M059J (cell line): ENCODE measurements at places on chromosomes 3 and 15.
A peak's percentile ranks its signal among the peaks of the same experiment; 100 is the strongest.

- no peak for DNase-seq
Measured at GRCh38 chr3:197956626-197956988, 3.4 kb upstream of the LMLN start.

DNA sequence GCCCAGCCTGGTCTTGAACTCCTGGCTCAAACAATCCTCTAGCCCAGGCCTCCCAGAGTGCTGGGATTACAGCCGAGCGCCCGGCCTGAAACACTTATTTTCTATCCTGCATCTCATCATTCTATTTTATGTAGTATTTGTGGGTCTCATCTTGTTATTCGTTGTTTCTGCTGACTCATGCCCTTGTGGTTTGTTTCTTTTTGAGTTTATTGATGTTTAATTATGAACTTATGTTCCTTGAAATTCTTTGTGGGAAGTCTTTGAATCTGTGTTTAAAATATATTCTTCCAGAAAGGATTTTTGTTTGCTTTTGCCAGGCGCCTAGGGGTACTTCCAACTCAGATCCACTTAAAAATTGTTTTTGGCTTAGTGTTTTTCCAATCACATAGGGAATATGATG, 78.3 kb upstream of the C15orf39 start:
- DNase-seq: peak; percentile 97

DNA sequence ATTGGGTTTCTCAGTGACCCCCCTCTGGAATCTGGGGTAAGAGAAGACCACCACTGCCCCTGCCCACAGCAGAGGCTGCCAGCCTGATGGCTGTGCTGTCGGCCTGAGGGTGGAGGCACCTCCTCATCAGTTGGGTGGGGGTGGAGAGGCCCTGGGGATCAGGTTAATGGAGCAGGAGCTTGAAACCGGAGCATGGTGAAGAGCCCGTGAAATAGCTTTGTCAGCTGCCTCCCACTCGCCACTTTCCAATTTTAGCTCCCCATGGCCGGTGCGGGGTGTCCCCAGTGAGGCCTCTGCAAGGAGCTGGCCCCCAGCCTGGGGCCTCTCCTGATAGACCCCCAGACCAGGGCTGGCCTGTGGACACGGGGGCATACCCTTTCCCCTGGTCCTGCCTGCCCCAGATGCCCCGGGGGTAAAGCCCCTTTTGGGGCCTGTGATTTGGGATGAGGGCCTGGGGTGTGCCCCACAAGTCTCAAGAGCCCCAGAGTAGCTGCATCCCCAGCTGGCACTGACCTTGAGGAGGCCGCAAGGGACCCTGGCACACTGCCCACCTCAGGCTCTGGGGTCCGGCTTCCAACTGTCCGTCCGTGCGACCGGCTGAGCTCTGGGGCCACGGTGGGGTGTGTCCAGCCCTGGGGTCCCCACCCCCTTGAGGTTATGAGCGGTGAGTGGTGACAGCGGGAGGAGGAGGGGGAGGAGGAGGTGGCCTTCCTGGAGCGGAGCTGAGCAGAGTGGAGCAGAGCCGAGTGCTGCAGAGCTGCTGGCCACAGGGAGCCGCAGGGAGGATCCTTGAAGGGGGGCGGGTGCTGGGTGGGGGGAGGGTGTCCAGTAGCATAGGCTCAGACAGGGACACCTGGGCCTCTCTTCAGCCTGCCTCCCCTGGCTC, at the start of gene HHATL:
Gene HHATL, minus strand, starts transcription at position 733 of the 886 bp plus-strand sequence. CDS start 1,972 bp downstream, outside the sequence.
- DNase-seq: no peak

DNA sequence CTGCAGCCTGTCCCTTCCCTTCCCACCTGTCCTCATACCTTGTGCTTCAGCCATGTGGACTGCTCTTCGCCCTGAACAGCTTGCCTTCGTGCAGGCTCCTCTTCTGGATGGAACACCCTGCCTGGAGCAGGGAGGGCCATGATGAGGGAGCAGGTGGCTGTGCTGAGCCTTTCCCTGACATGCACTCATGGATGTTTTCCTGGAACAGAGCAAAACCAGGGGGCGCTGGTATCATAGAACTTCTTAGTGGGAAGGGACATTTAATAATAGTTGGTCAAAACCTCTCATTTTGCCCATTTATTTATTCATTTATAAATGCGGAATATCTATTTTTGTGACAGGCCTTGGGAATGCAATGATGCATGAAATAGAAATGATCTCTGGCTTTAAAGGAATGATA, 149.3 kb downstream of the CACNA1D start:
- DNase-seq: no peak

- peak; percentile 86 for DNase-seq
Measured at GRCh38 chr15:63348392-63348791, 33.3 kb downstream of the CA12 start.

DNA sequence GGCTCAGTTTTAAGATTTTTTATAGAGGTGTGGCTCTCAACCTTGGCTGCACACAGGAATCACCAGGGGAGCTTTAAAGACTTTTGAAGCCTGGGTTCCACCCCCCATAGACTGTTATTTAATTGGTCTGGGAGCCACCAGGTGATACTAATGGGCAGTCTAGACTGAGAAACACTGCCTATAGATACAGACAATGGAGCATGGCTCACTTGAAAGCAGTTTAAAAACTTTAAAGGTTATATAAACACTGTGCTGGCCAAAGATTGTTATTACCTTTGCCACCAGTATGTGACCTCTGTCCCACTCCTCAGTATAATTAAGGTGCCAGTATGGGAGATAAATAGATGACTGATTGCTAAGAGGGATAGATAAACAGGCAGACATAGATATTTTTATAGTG, 3.8 kb downstream of the GOLIM4 start:
- no peak for DNase-seq

DNA sequence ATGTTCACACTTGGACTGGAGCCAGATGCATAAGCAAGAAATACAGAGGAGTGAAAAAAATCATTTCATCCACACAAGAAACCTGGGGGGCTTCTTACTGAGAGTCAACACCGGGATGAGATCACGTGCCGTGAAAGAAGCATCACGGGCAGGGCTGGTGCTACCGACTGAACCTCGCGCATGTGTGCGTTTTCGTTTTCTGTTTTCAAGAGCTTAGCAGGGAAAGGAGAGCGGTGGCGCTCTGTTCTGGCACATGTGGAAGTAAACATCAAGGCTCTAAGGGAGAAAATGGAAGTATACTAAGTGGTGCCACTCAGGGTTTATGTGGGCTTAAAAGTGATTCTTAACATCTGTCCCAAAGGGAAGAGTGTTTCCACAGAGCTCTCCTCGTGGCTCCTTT, 55.9 kb downstream of the VGLL4 start:
- DNase-seq: no peak

GRCh38 chr15:69801144-69801543, 296.6 kb downstream of the TLE3 start:
- no peak for DNase-seq

DNA sequence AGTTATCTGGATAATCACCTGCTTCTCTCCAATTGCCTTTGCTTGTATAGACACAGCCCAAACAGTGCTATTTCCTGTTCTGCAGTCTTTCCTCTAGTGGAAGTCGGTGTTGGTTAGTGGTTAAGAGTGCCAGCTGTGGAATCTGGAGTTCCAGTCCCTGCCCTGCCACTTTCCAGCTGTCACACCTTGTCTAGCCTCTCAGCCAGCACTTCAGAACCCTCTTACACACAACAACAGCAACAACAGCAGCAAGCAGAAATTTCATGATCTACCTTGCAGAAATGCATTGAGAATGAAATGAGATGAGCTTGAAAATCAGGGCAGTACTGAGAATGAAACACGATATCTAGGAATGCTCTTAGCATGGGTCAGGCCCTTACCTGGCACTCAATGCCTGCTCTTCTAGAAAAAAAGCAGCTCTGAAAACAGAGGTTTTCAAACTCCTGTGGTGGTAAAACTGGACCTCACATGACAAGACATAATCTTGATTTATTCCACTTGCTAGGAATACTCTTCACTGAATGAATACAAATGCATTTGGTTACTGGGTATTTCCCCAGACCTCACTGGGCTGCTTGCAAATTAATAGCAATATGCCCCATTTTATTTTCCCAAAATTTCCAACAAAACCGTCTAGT, 3.3 kb upstream of the WNT5A start:
- peak; percentile 53 for DNase-seq

DNA sequence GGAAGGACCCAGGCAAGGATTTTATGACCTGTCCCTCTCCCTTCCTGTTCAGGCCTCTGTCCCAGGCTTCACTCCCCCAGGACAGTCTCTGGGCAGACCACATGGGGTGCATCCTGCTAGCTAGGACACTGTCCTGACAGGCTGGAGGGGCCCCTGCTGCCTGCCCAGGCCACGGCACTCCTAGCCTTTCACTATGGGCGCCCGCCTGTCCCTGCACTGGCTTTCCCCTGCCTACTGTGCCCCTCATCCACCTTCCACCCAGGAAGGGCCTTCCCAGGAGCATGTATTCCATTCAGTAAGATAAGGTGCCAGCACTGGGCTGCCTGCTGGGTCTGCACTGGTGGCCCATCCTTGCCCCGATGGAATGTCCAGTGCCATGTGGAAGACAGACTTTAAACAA, 145.3 kb downstream of the DNAJB8 start:
- no peak for DNase-seq

GRCh38 chr15:79640206-79640605, 208.1 kb downstream of the MINAR1 start:
- DNase-seq: peak; percentile 97

DNA sequence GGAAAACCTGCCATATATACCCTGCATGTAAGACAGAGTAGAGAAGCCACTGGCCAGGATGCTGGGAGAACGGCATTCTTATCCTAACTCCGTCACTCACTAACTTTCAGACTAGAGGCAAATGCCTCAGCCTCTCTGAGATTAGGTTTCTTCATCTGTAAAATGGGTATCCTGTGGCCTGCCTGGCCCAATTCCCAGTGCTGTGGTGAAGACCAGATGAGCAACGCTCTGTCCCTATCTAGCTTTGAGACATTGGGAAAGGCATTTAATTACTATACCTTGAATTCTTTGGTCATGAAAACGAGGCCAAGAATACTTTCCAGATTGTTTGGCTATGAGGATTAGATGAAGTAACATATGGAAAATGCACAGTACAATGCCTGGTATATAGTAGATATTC, 35.9 kb downstream of the CEMIP start:
- DNase-seq: no peak

DNA sequence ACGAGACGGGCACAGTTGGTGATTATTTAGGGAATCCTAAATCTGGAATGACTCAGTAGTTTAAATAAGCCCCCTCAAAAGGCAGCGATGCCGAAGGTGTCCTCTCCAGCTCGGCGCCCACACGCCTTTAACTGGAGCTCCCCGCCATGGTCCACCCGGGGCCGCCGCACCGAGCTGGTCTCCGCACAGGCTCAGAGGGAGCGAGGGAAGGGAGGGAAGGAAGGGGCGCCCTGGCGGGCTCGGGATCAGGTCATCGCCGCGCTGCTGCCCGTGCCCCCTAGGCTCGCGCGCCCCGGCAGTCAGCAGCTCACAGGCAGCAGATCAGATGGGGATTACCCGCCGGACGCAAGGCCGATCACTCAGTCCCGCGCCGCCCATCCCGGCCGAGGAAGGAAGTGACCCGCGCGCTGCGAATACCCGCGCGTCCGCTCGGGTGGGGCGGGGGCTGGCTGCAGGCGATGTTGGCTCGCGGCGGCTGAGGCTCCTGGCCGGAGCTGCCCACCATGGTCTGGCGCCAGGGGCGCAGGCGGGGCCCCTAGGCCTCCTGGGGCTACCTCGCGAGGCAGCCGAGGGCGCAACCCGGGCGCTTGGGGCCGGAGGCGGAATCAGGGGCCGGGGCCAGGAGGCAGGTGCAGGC, 318.0 kb downstream of the FGF12 start:
- DNase-seq: peak; percentile 49

DNA sequence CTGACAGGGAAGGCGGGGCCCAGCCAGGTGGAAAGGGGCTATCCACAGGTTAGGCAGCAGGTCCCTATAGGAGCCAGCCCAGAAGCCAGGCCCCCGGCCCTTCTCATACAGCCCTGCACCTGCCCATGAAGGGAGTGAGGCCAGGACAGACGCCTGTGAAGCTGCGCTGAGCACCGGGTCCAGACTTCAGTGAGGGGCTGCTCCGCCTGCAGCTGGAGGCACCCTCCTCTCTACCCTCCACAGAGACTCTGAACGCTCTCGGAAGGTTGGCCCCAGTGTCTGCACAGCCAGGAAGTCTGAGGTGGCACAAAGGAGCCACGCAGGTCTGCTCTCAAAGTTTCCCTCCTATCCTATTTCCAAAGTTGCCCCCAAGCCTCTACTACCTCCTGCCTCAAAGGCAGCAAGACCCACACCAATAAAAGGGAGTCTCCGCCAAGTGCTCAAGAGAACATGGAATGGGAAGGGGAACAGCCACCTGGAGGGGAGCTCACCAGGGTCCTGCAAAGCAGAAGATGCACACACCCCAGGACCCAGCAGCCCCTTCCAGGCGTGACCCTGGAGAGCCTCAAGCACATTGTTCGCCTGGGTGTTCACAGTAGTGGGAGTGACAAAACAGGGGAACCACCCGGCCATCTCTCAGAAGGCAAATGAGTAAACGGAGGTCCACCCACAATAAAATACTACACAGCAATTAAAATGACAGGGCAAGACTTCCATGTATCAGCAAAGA, 19.5 kb downstream of the XXYLT1 start:
- DNase-seq: no peak
